ENCODE measurements at places on chromosomes 2 and 18. TPM values are rescaled to one million over a fixed set of nuclear protein-coding genes. Genes with fewer than 3 reads are reported as not detected.

RHOB gene
- 214 TPM for polyA plus RNA-seq

HTRA2 gene
- 126 TPM for polyA plus RNA-seq

PAIP2B gene
- polyA plus RNA-seq, result 14.4 TPM

RGPD3 gene
- polyA plus RNA-seq, result 0.74 TPM

RTP5 gene
- polyA plus RNA-seq, result 1.2 TPM

CD226 gene
- polyA plus RNA-seq, result 0.11 TPM

C2orf66 gene
- 1.4 TPM for polyA plus RNA-seq

COL4A3 gene
- 0.10 TPM for polyA plus RNA-seq

Measured in neural cell (in vitro differentiated cells).